NCI-H1105 (cell line): ENCODE measurements at places on chromosomes 4 and X.

DNA sequence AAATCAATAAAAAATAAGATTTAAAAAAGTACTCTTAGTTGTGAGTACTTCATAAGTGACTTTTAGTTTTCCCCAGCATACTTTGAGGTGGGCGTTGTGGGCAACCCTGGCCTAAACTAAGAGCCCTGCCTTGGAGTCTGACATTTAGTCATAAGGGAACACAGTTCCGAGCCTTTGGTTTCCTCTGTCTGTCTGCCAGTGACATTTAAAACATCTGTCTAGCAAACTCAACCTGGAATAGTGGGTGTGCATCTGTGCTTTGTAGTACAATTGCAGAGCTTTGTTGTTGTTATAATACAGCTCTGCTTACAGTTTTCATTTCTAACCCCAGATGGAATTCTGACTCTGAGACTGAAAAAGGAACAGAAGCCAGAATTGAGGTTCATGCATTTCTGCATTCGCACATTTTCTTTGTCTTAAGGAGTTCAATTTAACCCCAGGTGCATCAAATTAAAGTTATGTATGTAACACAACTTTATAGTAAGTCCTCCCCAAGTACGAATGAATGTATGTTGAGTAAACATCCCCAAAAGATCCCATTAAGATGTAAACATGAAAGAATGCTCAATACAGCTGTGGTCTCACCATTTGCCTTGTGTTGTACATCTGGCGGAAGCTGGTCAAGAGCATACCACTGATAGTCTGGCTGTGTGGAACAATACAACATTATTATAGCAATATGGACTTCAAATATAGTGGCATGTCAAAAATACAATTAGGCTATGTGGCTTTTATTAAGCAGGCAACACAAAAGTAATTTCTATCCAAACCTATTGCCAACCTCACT is 25.9 kb downstream of the TNIP3 start:
- DNase-seq, result no peak

DNA sequence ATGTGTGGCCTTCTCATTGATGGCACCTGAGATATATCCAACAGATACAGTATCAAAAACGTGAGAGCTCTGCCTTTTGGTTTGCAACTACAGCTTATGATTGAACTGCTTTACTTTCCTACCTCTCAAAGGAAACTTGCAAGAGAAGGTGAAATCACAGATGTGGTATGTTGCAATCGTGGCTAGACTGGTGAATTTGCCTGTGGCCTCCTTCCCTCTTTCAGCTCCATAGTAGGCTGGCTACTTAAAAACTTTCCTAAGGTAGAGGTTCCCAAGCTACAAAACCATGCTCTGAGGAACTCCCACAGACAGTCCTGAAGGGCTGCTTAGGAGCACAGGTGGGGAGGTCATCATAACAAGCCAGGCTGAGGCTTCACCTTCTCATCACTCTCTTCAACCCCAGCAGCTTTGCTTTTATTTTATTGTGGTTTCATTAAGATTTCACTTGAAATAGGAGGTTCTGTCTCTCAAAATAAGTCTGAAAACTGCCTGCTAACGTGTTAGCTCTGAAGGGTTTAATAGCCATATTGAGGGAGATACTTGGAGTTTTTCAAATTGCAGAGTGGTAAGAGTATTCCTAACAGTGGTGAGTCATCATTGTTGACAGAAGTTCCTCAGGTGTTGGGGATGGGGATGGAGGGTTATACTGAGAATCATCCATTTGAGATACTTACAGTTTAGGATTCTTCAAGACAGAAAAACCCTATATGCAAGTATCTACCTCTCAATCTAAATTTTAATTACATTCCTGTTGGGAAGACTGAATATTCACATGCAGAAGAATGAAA is 93.5 kb upstream of the UCP1 start:
- no peak for DNase-seq

- no peak for DNase-seq
Observed at GRCh38 chr4:147003956-147004809, 58.5 kb upstream of the TTC29 start.

DNA sequence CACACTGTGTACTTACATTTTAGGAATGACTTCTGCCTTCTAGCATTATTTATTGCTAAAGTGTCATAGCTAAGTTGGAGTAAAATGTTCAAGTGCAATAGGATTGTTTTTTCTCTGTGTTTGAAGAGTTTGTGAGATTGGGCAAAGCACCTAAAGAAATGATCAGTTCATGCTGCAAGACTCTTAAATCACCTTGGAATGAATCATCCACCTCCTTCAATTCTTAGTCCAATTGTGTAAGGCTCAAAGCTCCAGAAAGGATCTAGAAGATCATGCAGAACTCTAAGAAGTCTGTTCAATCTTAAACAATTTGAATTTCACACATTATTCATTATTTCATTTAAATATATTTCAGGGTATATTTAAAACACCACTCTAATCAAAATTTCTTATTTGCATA is 137.1 kb downstream of the AMELX start:
- DNase-seq, result no peak
